Stimulated activated CD8-positive, alpha-beta memory T cell treated with anti-CD3 and anti-CD28 coated beads, Interleukin-4, amount 100 ng/mL, for 1 hour (primary cell): ENCODE measurements at places on chromosomes 6 and 20.

DNA sequence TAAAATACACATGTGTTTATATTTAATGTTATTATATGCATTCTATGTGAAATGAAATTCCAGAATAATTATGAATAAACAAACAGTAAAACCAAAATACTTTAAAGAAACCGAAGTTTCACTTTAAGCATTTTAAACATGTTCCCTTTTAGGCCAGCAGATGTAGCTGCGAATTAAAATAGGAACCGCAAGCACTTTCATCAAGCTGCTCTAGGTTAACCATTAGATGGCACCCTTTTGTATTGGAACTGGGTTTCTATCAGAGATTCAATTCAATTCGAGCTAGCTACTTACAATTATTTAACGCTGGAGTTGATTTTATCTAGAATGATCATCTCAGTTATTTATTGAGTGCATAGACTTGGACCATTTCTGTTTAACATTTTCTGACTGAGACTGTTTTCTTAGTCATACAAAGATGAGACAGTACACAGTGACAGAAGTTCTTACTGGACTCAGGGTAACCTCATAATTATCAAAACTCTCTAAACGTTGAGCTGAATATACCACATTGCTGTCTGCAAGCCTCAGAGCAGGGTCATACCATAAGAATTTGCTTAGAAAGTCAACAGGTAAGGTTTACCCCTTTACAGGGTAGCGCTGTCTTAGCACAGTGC is 8.5 kb downstream of the TMEM242 start:
- DNase-seq = no peak

DNA sequence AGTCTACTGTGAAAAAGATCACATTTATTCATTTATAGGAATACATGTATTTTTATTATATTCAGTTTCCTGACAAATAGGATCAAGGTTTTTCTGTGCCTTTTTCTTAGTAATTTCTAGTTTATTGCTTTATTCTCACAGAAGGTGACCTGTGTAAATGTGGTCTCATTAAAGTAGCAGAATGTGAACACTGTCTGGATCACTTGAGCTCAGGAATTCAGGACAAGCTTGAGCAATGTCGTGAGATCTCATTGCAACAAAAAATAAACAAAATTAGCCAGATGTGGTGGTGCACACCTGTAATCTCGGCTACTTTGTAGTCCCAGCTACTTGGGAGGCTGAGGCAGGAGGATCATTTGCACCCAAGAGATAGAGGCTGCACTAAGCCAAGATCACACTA is 516.7 kb downstream of the CDKAL1 start:
- DNase-seq = no peak

- no peak for DNase-seq
Measured at GRCh38 chr20:50136822-50137599, 16.5 kb downstream of the PEDS1 start.

GRCh38 chr6:137715589-137716045 is 151.4 kb upstream of the TNFAIP3 start:
- no peak for DNase-seq

GRCh38 chr20:59628171-59628570 is 23.8 kb downstream of the PHACTR3 start:
- DNase-seq = no peak

- DNase-seq = no peak
Measured at GRCh38 chr6:162964488-162965140, 236.8 kb downstream of the PACRG start.

GRCh38 chr6:48401016-48401415 is 290.0 kb upstream of the PTCHD4 start:
- no peak for DNase-seq

GRCh38 chr6:85044361-85044760 is 280.0 kb upstream of the TBX18 start:
- no peak for DNase-seq

DNA sequence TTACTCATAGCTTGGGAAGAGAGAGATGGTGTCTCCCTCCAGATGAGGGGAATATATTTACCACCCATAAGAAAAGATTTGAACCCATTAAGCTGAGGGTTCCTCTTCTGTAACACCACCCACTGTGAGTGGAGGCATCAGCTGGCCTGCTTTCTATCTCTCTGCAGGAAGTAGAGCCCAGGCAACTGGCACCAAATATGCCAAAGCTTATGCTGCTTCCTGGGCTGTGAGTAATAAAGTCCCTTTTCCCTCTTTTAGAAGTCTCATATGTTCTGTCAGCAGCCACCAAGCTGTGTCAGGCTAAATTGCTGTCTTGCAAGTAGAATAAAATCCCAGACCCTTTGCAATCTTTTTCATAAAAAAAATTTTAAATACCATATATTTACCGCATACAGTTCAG is 241.4 kb downstream of the LAMA2 start:
- DNase-seq = no peak

DNA sequence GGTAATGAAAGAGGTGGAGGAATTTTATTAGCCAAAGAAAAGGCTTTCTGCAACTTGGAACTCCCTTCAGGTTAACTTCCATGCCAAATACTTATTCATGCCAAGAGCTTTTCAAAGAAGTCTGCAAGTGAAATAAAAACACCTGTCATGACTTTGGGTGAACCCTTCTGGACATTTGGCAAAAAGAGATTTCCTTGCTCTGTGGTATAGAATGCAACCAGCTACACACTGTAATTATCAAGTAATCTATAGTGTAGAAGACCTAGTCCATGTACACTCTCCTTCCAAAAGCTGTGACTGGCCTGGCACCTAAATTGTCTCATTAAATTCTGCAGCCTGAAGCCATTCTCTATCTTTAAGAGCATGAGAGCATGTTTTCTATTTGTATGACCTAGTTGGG is 232.3 kb downstream of the COL12A1 start:
- DNase-seq = no peak

DNA sequence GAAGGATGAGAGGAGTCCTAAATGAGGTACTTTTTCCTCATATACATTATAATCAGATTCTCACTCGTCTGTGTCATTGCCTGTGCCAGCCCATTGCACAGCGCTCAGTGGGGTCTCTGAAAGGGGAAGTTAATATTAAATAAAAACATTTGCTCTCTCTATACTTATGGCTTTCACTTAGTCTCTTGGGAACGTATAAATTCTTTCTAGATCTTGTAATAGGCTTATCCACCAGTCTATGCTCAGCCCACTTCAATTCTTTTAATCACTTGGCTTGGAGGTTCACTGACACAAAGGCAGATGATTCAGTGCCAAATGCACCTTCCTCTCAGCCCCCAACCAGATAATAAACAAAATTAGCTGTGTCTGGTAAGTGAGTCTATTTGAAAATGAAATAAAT is 164.3 kb upstream of the OGFRL1 start:
- no peak for DNase-seq

GRCh38 chr20:25145131-25145530 is 50.4 kb upstream of the ENTPD6 start:
- DNase-seq = no peak

GRCh38 chr6:88168362-88168761 is 2.2 kb upstream of the CNR1 start:
- no peak for DNase-seq

- DNase-seq = no peak
Measured at GRCh38 chr20:54172532-54172855, 1.3 kb downstream of the CYP24A1 start.

DNA sequence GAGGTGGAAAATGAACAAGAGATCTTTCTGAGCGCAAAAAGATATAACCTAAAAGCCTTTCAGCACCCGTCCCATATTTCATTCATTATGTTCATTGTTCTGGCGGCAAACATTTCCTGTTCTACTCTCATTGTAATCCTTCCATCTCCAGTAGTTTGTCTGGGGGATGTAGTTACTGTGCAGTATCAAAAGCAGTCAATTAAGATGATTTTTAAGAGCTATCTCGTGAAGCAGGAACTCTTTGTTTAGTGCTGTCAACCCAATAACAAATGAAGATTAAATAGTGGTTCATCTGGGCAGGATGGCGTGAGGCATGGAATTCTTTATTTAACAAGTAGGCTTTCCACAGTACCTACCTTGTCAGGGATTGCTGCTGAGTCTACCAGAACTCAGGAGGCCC is 876.7 kb downstream of the HACE1 start:
- no peak for DNase-seq

DNA sequence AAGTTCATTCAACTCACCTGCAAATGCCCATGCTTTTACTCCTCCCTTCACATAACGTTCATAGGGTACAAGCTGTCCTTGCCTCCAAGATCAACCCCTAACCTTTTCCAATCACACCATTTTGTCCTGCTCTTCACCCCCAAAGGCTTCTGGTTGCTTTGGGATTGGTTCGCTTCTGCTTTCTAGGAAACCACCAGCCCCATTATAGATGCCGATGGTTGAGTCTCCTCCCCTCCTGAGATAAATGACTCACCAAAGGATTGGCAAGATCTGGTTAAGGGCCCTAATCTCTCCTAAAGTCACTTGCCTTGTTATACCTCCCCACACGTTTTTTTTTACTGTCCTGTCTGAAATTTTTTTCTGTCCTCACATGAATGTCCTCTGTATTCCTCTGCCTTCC is 311.4 kb downstream of the HACE1 start:
- DNase-seq = no peak

DNA sequence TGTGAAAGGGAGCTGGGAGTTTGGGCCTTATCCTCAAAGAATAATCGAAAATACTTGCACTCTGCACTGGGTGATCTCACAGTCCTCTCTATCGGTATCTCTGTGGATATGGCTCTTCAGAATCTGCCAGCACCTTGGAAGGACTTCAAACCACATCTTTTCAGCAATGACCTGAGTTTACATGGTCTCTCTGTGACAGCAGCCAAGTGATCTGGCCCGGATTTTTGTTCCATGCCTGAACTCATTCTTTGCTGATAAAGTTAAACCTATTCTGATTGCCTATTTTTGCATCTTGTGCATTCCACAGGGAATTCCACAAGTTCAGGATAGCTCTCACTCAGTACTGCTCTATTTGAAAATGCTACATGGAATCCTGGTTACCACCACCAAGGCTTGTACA is 98.9 kb downstream of the HDGFL1 start:
- no peak for DNase-seq

DNA sequence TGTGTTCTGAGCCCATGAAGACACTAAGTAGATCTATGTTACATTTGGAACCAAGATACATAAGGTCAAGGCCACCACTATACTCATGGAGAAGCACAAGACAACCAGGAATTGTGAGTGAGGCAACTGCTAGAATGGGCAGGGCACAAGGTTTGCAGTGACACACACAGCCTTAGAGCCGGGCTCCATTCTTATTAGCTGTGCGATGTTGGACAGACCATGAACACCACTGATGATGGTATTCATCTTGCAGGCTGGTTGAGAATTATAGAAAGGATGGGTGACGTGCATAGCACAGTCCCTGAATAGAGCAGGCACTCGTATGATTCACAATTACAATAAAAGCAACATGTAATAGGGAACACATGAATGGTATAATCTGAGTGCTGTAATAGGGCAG is 172.4 kb downstream of the GJA10 start:
- no peak for DNase-seq

DNA sequence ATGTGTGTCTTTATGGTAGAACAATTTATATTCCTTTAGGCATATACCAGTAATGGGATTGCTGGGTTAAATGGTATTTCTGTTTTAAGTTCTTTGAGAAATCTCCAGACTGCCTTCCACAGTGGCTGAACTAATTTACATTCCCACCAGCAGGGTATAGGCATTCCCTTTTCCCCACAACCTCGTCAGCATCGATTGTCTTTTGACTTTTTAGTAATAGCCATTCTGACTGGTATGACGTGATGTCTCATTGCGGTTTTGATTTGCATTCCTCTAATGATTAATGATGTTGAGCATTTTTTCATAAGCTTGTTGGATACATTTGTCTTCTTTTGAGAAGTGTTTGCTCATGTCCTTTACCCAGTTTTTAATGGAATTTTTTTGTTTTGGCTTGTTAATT is 5.3 kb upstream of the TASP1 start:
- no peak for DNase-seq

DNA sequence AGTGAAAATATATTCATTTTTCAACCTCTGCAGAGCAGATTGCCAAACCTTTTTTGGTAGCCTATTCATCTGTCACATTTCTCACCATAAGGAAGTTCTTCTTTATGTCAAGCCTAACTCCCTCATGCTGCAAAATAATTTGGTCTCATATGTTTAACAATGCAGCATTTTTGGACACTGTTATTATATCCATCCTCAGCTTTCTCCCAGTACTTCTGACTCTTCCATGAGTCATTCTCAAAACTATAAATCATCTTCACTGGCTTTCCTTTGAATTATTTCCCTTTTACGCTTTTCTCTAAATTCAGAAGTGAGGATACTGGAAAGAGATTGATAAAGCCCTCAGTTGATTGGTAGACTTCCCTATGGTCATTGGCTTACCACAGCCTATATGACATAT is 192.2 kb downstream of the TPBG start:
- no peak for DNase-seq

- DNase-seq = no peak
Measured at GRCh38 chr20:34385464-34385863, 22.4 kb downstream of the ITCH start.

DNA sequence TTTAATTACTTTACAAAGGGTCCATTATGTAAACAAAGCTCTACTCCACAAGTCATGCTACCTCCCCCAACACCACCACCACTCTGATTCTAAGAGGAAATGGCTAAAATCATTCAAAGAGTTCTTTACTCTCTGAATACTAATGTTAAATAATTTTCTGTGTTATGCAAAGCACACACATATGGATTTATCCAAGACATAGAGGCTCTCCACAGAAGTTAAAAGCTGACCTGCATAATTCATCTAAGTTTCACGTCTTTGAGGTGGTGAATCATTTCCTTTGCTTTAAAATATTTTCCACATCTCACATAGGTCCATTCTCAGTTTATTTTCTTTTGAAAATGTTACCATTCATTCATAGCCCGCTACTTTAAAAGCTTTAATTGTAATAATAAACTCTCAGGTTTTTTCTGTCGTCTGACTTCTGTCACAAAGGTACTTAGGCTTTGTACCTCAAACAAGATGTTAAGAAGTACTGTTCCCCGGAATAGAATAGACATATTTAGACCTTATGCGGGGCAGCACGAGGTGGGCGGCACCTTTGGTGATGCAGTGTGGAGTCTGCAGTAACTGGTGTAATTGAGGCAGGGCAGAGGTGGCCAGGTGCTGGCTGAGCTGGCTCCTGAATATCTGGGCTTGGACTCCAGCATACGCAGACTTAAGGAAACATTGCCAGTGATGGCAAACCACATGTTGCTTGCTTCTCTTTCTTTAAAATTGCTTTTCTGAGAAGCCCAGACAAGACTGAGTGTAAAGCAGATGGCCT is 55.8 kb downstream of the KIF6 start:
- DNase-seq = no peak

GRCh38 chr6:161360520-161360919 is 86.7 kb upstream of the AGPAT4 start:
- DNase-seq = no peak

DNA sequence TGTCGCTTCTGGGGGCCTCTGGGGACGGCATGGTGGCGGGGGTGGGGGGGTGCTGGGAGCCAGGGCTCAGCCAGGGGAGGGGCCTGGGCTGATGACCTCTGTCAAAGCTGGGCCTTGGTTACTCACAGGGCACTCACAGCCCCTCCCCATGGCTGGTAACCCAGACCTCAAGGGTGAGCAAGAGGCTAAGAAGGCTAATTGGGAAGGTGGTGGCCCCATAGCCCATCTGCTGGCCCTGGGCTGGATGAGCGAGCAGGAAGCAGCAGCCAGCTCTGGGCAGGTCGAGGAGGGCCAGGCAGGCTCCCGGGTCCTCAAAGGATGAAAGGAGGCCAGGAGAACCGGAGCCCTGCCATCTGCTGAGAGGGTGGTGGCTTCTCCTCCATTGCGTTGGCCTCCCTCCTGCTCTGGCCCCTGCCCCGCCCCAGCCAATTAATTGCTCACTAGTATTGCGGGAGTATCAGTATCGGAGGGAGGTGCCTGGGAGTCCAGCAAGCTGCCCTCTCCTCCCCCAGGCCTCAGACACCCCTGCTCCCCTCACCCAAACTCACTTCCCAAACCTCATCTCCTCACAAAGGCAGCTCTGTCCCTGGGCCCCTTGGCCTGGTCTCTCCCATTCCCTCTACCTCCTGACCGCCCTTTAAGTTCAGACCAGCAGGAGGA is 1.0 kb upstream of the CDSN start:
- no peak for DNase-seq
